ENCODE measurements at places on chromosomes 1 and 21.

DNA sequence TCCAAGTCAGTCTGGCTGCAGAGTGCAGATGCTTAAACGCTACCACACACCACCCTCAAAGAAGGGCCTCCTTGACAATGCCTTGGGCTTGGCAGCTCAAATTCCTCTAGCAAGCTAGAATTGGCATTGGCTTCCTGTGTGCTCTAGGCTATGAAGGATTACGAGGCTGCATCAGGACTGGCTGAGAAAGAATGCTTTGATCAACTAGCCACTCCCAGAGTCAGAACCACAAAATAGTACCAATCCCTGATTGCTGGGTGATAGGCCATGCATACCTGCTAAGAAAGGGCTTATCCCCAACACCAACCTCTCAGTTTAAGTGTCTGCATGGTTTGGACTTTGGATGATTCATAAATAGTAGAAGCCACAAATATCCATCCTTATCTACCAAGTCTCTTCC, 504.9 kb downstream of the OMA1 start:
- peak; percentile 92 for DNase-seq

DNA sequence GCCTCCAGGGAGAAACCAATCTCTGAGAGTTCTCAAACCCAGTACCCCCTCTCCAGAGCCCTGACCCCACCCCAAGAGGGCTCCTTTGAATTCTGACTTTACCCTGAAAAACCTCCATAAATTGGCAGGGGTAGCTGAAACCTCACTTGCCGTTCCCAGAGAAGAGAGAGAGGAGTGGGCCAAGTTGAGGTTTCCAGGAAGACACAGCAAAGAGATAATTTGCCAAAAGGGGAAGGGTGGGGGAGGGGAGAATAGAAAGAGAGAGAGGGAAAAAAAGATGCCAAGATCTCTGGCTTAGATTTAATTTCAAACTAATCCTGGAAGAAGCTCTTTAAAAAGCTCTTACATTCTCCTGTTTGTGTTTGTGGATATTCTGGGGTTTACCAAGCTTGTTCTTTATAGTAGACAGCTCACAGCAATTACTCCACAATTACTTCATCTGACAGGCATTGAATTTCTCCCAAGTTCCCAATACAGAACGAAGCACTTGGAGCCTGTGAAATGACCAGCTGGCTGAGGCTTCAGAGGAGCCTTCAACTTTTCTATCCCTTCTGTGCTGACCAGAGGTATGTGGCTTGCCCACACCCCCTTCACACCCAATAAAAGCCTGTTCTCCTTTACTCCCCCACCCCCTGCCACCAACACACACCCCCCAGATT, 1.1 kb upstream of the GRHL3 start:
- peak; percentile 68 for DNase-seq

- DNase-seq, result peak; percentile 56
Observed at GRCh38 chr1:79749607-79750006, 743.1 kb upstream of the ADGRL4 start.

DNA sequence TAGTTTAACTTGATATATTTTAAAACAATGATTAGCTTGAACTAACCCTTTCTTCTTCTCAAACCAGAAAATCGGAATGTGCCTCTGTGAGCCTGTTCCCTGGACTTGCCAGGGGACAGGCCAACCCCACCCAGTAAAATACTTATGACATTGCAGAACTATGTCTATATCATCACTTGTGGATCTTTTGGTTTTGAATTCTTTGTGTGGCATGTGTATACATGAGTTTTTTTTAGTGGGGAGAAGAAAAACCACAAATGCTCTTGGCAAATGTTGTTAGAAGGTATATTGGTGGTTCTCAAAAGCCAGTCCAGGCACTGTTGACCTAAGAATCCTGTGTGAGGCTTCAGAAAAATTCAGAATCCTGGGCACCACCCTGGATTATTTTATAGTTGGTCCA, 347.4 kb downstream of the SIPA1L2 start:
- no peak for DNase-seq

DNA sequence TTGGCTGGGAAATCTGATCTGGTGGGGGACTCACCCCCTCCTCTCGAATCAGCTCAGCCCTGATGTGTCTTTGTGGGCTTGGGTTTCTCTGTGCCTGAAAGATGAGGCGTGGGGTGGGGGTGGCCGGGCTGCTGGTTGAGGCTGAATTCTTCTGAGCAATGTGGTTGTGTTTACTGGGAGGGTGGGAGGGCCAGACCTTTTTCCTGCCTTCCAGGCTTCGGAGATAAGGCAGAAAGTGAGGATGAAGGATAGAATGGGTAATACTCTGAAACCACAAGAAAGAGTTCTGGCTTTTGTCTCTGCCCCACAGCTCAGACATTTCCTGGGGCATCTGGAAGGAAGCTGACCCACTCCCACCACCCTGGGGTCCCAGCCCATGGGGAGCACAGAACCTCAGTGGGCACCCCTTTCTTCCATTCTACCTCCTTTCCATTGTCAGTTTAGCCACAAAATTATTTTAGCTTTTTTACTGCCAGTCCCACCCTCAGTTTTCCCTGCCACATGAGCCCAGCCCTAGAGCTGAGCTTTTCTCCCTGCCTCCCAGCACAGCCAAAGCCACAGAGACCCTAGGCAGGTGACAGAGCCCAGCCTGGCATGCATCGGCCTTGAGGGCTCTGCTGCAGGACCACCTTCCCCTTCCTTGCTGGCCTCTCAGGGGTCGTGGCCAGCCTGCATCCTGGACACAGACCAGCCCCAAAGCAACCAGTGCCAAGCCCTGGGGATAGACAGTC, 11.2 kb downstream of the ALX3 start:
- no peak for DNase-seq

DNA sequence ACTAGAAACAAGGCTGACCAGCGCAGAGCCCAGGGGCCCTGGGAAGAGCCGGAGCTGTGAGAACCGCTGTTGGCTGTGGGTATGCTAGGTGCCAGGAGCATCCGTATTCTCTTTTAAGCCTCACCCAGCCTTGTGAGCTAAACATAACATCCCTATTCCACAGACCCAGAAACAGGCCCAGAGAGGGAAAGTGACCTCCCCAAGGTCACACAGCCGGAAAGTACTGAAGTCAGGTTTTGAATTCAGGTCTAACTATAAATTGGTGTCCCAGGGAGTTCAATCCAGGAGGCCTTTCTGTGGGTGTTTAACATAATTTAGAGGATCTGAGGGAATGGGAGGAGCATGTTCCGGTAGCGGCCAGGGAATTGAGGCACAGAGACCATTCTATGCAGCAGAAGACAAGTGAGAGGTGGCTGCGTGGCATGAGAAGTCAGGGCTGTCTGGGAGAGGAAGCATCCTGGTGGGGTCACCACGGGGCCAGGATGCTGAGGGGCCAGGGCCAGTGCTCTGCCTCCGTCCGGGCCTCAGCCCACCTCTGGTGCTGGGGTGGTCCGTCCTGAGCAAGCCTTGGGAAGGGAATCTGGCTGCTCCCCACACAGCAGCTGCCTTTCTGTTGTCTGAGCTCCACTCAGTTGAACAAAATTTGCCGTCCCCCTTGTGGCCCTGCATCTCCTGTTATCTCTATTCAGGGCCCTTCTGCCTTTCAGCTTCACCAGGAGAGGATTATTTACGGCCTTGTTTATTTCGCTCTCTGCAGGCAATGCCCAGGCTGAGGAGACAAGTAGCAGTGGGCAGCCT, 338.8 kb upstream of the VAMP3 start:
- DNase-seq, result no peak

GRCh38 chr1:221035662-221036153, 156.5 kb downstream of the HLX start:
- peak; percentile 57 for DNase-seq

DNA sequence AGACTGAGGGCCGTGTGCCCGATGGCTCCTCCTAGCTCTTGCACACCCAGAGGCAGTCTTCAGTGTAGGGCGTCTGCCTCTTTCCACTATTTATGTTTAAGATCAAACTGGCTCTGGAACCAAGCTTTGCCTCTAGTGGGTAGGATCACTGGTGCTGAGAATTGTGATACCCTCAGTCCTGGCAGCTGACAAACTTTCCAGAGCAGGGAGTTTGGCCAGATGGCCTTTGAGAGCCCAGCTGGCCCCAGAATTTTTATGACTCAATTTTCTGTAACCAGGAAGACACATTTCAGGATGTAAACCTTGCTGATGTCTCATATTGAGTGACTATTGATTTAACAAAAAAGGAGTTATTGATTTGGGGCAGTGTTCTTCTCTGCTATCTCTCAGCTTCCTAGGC, 6.7 kb downstream of the COQ8A start:
- DNase-seq, result no peak

- DNase-seq, result no peak
Observed at GRCh38 chr1:183898001-183898396, 93.1 kb downstream of the RGL1 start.

DNA sequence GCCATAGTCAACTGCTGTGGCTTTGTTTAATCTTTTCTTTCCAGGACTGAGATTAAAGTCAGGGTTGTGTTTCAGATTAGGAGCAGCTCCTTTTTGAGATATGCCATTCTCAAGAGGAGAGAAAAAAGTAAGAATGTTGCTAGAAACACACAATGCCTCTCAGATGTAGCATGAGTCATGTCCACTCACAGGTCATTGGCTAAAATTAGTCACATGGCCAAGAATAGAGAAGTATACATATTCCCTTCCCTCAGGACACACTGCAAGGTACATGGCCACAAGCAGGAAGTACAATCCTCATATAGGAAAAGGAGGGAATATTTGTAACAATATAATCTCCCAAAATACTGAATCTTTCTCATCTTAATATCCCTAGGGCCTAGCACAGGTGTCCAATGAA, 141.9 kb upstream of the PTBP2 start:
- DNase-seq, result peak; percentile 21

GRCh38 chr1:195664628-195665027, 943.6 kb downstream of the KCNT2 start:
- peak; percentile 44 for DNase-seq

- DNase-seq, result no peak
Observed at GRCh38 chr1:223248001-223248769, 105.1 kb upstream of the TLR5 start.

- no peak for DNase-seq
Observed at GRCh38 chr1:23424293-23425192, at the start of gene TCEA3. Gene TCEA3 (minus strand): TSS chr1:23424748. CDS start chr1:23424633, 115 bp downstream.

- DNase-seq, result no peak
Observed at GRCh38 chr1:3676581-3677470, 24.5 kb downstream of the TP73 start.

GRCh38 chr21:42338729-42339715, 11.8 kb downstream of the TFF2 start:
- DNase-seq, result no peak

GRCh38 chr1:170881268-170882265, 53.8 kb upstream of the MROH9 start:
- DNase-seq, result peak; percentile 25

DNA sequence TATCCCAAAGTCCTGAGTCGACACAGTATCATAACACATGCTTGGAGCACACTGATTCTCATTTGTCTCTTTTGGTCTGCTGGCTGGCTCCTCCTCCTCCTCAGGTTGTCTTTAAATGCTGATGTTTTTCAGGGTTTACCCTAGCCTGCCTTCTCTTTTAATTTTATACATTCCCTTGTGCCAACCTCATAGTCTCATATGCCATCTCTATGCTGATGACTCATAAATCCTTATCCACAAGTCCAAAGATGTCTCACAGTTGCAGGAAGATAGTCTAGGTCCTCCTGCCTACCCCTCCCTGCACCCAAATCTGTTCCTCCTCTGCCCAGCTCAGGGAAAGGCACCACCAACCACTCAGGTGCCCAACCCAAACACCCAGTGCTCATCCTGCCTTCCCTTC, 108.3 kb downstream of the SIPA1L2 start:
- peak; percentile 55 for DNase-seq

DNA sequence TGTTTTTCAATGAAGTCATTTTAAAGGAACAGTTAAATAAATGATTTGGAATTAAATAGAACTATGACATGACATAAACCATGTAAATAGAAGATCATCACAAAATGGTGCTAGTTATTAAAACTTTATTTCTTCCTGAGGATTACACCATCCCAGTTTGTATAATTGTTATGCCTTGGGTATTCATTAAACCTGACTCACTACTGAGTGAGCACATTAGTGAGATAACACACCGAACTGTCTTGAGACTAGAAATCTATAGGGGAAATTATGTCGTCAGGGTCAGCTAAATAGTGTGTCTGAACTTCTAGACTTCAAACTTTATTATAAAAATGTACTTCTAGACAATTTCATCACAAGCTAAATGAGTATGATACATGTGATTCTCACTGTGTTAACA, 189.4 kb downstream of the NCAM2 start:
- no peak for DNase-seq

GRCh38 chr1:31577515-31578192, 1.3 kb downstream of the TINAGL1 start:
- peak; percentile 83 for DNase-seq

DNA sequence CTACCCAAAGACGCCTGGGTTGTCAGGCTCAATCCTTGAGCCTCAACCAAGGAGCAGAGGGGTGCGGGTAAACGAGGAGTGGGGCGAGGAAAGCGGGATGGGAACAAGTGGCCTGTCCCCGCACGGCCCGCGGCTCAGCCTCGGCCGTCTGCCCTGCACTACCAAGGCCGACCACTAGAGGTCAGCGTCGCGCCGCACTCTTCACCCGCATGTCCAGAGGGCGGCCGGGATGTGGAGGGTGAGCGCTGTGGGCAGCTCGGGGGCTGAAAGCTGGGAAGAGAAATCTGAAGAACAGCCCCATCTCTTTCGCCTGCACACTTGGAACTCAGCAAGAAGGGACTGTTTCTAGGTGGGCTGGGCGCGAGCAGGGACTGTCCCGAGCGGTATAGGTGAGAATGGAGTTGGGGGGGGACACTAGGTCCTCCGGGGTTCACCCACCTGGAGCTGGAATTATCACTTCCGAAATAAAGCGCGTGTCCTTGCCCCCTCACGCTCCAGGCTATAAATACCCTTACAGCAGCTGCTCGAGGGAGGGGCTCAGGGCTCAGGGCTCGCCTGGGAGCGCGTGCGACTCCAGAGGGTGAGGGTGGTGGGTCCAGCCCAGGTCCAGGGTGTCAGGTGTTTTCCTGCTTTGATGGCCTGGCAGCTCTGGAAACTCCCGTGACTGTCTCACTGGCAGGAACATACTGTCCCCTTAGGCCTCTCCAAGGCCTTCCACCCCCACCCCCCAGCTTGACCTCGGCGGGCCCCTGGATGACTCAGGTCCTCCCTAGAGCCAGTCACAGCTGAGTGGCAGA, 9.8 kb downstream of the SLC30A2 start:
- DNase-seq, result peak; percentile 38

DNA sequence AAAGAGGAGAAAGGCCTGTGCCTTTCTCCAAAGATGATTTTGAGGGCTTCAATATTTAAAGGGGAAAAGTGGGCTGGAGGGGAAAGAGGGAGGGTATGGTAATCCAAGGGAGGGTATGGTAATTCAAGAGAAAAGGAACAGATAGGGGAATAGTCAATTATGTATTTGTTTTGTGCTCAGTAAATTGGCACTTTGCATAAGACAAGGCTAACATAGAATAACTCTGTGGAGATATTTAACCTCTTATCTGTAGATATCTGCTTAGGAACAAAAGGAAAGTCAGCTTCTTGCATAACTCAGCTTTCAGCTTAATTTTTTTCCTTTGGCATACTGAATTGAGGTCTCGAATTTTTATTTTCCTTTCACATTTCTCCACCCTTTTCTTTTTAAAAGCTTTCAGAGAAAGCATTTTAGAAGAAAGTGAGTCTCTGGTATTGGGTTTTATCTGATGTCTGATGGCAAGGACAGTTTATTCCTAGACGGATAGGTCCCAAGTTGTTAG, 119.9 kb upstream of the F3 start:
- DNase-seq, result no peak

- no peak for DNase-seq
Observed at GRCh38 chr1:41464885-41465284, 19.6 kb downstream of the EDN2 start.

- DNase-seq, result no peak
Observed at GRCh38 chr1:47643306-47644211, 205.7 kb downstream of the FOXD2 start.
